Activated CD8-positive, alpha-beta memory T cell treated with anti-CD3 and anti-CD28 coated beads for 4 hours (primary cell): ENCODE measurements at places on chromosomes 2 and 18.

DNA sequence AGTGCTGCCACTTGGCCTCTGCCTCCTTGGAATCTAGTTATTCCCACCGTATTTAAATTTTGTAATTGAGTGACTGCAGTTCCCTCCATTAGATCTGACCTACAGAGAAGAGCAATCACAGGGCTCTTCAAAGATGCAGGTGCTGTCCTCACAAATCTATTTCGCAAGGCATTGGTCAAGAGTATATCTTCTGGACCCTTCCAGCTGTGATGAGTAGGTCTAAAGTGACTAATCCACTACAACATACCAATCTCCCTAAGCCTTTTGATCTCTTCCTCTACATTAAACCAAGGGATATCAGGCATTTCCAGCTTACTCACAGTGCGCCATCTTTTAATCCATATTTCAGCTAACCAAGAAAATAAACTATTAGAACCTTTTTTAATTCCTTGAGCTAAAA is 65.1 kb upstream of the COL3A1 start:
- DNase-seq = no peak

GRCh38 chr2:226215902-226216503 is 583.6 kb downstream of the IRS1 start:
- DNase-seq = peak; percentile 8

- no peak for DNase-seq
These were observed 50.4 kb upstream of the YPEL5 start for GRCh38 chr2:30096451-30096850.

DNA sequence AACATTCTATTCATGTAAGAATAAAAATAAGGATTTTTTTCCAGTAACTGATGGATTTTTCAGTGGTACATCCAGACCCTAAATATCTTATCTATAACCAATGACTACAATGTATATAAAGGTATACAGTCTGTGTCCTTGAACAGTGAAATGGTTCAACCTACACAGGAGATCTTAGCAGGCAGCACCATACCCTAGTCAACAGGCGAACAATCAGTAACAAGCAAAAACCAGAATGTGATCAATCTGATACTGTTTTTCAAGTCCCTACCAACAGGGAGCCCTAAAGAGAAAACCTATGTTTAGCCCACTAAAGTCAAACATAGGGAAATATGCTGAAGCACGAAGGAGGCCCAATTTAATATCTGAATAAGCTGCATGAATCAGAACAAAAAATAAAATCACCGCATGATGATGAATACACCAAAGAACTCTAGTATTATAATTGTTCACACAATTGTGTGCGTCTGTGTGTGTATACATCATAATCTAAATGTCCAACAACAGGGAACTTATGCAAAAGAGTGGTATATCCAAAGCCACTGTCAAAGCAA is 26.0 kb downstream of the PTPN2 start:
- DNase-seq = no peak

GRCh38 chr18:38648179-38648578 is 1082.6 kb upstream of the CELF4 start:
- DNase-seq = no peak

GRCh38 chr2:46023165-46023854 is 273.9 kb upstream of the EPAS1 start:
- no peak for DNase-seq
